C1 segment of cervical spinal cord (tissue), 14 donors: ENCODE measurements at places on chromosomes 1 and 21.

- DNase-seq: no peak
Observed at GRCh38 chr1:40663324-40664166, 1.9 kb downstream of the RIMS3 start.

DNA sequence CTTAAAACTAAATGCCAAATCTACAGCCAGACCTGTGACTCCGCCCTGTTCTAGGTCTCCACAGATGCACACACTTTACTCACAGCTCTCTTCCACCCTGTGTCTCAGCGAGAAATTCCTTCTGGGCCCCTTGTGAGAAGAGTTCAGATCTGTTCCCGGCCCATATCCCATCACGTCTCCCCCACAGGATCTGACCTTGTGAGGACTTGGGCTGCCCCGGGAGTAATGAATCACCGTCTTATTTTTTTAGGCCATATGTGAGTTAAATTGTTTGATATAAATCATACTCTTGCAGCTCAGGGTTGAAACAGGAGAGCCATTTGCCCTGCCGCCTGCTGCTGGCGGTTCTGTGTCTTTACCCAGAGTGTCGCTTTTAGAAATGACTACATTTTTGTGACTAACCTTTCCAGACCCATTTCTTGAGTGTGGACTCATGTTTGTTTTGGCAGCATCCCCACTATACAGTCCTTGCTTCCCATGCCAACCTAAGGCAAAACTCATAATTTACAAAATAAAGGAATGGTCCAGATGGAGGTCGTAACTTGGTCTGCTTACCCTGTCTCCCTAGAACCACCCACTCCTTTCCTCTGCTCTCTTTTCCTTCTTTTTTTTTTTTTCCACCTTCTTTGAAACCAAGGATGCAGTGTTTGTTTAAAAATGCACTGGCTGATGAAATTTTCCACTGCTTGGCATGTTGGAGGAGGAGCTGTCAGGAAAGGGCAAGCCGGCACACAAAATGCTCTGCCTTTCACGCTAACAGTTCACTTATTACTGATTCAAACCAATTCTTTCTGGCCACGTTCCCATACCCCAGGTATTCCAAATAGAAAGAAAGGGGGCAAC, 98.0 kb upstream of the C1orf105 start:
- no peak for DNase-seq

DNA sequence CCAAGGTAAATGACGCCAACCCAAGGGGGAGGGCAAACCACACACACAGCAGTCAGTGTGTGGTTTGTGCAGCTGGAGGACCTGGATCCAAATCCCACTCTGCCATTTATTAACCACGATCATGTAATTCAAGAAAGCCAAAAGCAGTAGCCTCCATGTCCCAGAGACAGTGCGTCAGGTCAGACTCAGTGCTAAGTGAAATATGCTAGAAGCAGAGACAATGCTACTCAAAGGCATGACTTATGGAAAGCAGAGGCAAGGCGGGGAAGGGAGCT, 13.6 kb downstream of the TTC39A start:
- DNase-seq: no peak

DNA sequence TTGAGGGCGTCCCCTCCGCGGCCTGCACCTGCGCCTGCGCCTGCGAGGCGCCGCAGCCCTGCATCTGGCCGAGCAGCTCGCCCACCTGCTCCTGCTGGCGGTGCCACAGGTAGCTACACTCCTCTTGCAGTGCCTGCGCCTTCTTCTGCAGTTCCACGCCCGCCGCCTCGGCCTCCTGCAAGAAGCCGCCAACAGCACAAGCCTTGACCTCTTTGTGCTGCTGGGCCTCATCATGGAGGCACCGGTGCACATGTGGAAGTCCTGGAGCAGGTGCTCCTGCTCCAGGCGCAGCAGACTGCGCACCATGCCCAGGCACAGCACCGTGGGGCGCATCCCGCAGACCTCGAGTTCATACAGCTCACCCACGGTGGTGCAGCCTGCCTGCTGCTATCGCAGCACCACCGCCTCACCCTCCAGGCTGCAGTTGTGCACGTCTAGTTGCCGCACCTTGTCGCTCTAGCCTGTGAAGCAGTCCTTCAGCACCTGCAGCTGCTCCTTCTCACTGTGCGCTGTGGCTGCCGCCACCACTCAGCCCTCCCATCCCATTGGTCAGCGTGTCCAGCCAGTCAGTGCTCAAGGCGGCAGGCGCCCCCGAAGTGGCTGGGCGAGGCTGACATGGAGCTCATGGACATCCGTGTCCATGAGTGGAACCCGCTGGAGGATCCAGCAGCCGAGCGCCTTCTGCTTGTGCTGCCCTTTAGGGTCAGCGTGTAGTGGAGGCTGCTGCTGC, 12.2 kb upstream of the CD2 start:
- no peak for DNase-seq

DNA sequence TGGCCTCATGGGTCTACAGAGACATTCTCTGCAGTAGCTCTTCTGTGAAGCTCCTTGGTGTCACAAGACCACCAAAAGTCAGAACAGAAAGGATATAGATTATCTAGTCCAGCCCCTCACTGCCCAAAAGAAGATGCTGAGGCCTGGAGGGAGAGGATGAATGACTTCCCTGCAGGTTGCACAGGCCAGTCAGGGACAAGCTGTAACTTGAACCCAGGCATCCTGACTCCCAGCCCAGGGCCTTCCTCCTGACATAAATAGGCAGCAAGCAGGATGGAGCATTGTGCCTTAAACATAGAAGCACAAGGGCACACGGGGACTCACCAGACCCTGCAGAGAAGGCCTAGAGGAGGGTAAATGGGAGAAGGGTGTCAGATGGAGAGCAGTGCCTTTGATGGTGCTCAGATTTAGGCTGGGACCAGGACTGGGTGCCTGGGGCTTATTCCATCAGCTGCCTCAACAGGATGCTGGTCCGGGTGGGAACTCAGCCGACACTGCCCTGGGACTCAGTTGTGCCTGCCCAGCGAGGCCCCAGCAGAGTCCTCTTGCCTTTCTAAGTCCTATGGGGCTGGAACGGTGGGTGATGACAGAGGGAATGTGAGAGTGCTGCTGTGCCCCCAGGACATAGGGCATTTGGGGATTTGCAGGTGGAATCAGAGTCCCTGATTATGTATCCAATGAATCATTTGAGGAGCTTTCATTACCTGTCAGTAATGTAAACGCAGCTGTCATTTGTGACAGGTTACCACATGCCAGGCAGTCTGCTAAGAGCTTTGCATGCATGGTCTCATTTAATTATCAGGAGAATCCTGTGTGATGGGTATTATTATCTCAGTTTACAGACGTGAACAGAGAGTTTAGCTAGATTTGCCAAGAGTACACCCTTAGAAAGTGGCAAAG, 13.2 kb downstream of the S100A7A start:
- no peak for DNase-seq

GRCh38 chr1:56477164-56478111, 101.9 kb downstream of the PLPP3 start:
- peak; percentile 36 for DNase-seq

GRCh38 chr1:157390651-157391050, 161.7 kb downstream of the FCRL5 start:
- DNase-seq: no peak

GRCh38 chr21:42763581-42764442, 110.4 kb downstream of the PDE9A start:
- DNase-seq: no peak

DNA sequence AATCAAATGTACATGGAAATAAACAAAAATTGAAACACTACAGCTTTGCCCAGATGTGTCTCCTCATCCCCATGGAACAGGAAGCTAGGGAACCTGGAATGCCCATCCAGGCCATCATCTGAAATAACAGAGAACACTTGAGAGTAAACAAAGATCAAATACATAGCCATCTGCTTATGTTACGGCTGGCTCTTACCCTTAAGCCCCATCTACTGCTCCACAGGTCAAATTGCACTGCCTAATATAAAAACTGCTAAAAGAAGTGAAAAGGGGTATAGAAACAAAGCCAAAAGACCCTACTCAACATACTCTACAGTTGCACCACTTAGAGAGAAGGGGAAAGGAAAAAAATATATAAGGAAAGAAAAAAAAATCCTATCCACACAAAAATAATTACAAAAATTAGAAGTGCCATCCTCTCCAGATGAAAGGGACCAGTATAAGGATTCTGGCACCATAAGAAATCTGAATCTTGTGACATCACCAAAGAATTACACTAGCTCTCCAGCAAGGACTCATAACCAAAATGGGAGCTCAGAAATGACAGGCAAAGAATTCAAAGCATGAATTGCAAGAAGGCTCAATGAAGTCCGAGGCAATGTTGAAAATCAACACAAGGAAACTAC, 26.9 kb downstream of the OR6Y1 start:
- no peak for DNase-seq

GRCh38 chr1:101532377-101532776, 295.6 kb downstream of the S1PR1 start:
- no peak for DNase-seq

DNA sequence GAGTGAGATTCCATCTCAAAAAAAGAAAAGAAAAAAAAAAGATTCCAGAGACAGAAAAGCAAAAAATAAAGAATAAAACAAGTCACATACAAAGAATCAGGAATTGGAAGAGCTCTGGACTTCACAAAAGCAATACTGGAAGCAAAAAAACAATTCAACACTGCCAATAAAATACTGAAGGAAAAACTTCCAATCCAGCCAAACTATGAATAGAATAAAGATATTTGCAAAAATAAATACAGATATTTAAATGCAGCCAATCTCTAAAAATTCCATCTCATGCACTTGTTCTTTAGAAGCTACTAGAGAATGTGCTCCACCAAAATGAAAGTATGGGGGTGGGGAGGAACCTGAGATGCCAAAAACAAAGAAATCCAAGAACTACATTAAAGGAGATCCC, 29.4 kb upstream of the RBM34 start:
- no peak for DNase-seq

DNA sequence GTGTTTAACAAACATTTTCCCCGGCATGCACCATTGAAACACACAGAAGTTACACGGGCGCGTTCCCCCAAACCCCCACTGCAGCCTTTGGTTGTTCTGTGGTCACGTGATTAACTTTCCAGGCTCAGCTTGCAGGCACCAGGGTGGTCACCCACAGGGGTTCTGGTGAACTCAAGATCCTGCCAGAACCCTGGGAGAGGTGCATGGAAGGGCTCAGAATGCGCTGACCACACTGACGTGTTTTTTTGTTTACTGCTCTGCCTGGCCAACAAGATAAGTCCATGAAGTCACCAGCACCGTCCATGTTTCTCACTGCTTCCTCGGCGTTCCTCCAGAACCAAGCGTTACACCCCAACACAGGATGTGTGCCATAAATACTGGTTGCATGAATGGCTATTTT, 229.5 kb upstream of the VAMP3 start:
- DNase-seq: no peak

DNA sequence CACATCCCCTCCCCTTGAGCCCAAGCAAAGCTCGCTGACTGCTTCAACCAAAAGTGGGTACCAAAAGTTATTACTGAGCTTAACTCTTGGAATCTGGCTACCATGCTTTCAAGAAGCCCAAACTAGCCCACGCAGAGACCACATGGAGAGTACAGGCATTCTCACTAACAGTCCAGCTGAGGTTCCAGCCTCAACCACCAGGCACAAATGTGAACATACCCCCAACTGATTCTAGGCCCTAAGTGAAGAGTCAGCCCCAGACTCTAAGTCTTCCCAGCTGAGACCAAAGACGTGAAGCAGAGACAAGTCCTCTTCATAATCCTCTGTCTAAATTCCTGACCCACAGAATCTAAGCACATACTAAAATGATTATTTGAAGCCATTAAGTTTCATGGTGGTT, 36.8 kb downstream of the EVI5 start:
- DNase-seq: no peak

DNA sequence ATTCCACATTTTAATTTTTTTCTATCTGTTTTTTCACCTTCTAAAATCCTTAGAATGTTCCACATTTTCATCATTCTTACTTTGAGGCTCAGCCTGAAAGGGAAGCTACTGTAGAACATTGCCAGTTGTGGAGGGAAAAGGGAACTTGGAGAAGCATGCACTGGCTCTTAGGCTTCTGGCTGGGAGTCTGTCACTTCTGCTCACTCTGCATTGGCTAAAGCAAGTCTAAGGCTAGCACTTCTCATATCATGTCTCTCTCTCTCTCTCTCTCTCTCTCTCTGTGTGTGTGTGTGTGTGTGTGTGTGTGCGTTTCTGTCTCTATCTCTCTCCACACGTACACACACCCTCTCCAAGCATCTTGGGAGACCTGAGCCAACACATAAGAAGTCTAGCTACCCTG, 49.6 kb upstream of the ADAR start:
- no peak for DNase-seq

DNA sequence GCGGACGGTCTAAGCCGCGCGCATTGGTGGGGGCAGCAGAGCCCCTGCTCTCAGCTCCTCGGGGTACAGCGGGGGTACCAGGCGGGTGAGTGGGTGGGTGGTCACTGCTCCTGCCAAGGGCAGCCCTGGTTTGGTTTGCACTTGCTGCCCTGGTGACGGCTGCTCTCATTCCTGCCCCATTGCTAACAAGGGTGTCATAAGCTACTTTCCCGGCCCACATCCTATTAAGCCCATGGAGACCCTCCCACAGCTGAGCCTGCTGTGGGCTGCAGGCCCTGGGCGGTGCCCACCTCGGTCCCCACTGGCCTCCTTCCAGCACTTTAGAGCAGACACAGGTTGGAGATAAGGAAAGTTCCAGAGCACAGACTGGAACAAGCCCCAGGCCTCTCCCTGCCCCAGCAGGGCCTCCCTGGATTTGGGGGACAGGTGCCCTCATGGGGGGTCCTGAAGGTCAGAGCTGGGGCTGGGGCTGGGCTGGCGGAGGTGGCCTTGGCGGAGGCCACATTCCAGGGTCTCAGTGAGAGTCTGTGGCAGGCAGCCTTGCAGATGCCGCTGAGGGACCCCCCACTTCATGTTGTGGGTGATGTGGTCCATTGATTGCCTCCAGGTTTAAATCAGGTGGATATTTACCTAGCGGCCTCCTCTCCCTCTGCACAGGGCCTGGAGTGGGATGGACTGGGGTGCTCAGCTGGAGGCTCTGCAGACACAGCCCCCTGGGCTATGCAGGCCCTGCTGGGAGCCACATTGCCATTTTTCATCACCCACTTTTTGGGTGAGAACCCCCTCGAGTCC, 27.0 kb downstream of the COL18A1 start:
- DNase-seq: no peak

GRCh38 chr1:165147799-165148198, 208.7 kb downstream of the LMX1A start:
- no peak for DNase-seq
